ENCODE measurements at places on chromosomes 12 and 14.

DNA sequence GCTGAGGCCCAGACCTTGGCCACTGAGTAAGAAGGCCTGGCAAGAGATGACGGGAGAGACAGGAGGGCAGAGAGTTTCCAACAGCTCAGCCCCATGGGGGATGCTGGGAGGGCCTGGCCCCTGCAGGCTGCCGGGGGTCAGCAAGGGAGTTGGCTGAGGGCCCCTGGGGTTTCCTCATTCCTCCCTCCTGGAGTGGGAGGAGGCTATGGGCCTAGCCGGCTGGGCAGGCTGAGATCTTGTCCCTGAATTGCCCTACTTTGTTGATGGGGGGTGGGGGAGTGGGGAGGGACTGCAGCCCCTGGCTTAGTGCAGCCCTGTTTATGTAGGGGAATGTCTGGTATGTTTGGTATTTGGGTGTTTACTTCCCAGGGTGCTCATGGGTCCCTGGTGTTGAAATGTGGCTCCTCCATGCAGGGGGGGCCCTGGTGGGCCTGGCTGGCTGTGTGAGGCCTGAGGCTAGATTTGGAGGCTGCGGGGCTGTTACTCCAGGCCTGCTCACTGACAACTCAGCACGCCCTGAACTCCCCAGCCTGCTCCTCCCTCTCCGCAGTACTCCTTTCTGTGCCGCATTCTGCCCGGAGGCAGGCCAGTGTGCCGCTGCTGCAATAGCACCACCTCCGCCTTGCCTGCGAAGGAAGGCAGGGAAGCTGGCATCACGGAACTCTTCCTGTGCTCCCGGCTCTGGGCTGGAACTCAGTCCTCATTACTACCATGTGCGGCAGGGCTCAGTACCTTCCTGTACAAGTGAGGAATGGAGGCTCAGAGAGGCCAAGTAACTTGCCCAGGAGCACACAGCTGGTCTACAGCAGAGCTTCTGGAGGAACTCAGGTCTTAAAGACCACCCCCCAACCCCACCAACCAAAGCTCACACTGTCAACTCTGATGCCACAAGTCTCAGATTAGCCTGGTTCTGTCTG is 25.3 kb downstream of the JDP2 start:
- peak; percentile 86 for DNase-seq

DNA sequence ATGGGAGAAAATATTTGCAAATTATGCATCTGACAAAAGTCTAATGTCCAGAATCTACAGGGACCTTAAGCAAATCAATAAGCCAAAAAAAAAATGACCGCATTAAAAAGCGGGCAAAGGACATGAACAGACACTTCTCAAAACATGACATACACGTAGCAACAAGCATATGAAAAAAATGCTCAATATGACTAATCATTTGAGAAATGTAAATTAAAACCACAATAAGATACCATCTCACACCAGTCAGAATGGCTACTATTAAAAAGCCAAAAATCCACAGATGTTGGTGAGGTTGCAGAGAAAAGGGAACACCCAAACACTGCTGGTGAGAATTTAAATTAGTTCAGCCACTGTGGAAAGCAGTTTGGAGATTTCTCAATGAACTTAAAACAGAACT is 16.1 kb downstream of the PAWR start:
- no peak for DNase-seq

GRCh38 chr12:59408431-59408830 is 187.4 kb upstream of the SLC16A7 start:
- DNase-seq: no peak

GRCh38 chr14:103442288-103442687 is 57.1 kb downstream of the MARK3 start:
- DNase-seq: no peak

- no peak for DNase-seq
These were observed 603 bp upstream of the ENDOU start for GRCh38 chr12:47725893-47726292.

DNA sequence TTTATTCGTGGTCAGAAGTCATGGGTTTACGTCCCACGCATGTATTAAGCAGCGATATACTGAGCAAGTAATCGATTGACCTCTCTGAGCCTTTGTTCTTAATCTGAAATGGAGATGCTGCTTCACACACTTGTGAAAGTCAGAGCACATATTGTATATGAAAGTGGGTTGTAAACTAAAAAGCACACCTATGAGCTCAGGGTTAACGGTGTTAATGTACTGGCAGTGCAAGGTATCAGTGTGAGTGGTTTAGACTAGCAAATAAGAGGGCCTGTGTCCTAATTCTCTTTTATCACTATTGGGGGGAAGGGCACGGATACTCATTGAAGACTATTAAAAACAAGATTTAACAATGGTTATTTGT is 676 bp downstream of the MRPL42 start:
- no peak for DNase-seq

DNA sequence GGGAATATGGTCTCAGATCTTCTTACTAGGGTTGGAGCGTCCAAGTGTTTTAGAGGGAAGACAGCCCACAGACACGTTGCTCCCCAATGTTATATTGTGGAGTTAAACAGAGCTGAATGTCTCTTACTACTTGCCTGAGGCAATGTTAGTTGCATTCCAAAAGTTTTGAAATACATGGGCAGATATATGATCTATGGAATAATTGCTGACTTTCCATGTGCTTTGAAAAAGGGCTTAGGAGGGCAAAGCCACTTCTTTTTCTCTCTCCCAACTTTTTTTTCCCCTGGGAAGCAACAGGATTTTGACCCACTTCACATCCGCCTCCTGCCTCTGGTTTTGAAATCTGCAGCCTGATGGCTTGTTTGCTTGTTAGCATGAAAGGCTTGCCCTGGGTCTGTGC is 33.7 kb upstream of the PAX9 start:
- DNase-seq: no peak

GRCh38 chr14:70077720-70078119 is 111.0 kb downstream of the SLC8A3 start:
- DNase-seq: no peak

DNA sequence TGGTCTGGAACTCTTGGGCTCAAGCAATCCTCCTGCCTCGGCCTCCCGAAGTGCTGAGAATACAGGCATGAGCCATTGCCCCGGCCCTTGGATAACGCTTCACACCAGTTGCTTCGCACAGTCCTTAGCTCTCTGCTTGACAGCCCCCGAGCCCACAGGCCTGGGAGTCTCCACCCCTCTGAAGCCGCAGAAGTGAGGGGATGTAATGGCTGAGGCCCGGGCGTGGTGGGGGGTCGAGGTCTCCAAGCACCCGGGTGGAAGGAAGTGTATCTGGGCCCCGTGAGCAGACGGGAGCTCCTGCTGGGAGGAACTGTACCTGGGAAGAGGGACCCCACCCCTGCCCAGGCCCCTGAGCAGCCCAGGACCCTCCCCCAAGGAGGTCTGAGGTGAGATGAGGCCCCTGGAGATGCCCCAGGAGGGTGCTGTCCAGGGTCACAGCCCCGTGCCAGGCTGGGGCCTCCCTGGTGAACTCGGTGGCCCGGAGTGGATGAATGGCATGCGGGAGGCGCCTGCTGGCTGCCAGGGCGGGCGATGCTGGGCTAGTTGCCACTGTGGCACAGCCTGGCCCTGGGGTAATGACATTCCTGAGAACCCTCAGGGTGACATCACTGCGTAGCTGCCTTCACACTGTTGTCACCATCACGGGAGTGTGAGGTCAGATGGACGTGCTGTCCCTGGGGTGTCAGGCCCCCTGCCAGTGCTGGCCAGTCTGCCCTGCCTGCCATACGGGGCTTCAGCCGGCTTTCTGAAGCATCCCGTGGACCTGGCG is 48.9 kb downstream of the KIF26A start:
- no peak for DNase-seq

GRCh38 chr14:51293149-51293911 is 53.3 kb downstream of the TMX1 start:
- DNase-seq: no peak

DNA sequence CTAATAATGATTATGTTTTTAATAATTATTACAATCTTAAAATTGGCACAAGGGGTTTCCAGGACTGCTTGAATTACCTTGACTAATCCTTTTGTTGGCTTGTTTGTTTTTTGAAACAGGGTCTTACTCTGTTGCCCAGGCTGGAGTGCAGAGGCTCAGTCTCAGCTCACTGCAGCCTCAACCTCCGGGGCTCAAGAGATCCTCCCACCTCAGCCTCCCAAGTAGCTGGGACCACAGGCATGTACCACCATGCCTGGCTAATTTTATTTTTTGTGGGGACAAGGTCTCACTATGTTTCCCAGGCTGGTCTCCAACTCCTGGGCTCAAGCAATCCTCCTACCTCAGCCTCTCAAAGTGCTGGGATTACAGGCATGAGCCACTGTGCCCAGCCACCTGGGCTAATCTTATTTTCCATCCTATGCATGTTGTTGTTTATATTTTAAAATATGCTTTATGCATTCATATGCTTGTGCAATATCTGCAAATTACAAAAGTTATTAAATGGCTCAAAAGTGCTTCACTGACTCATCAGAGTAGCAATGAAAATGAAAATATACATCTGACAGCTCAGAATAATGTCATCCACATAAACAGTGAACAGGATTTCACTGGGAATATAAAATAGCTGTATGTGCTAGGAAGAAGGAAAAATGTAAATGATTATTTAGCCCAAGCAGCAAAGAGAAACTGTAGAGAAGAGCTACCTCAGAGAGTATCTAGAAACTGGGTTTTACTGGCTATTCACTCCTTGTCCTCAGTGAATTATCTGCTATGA is 24.8 kb upstream of the PLEKHG6 start:
- no peak for DNase-seq

DNA sequence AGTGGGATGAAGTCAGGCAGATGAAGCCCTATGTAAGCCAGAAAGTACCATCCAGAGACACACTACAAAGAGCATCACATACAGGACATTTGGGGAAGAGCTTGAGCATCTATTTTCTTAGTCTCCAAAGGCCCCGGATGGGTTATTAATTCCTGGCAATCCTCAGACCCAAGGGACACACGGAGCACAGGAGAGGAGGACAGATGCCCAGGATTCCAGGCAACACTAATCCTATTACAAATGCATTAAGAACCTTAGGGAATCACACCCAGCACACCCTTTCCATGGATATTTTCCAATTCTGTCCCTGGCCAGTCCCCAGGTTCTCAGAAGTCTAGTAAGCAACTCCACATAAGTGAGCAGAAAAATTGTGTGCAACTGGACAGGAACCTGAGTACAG is 65.9 kb downstream of the CMKLR1 start:
- DNase-seq: no peak

GRCh38 chr12:128111333-128111732 is 155.6 kb upstream of the TMEM132C start:
- no peak for DNase-seq

DNA sequence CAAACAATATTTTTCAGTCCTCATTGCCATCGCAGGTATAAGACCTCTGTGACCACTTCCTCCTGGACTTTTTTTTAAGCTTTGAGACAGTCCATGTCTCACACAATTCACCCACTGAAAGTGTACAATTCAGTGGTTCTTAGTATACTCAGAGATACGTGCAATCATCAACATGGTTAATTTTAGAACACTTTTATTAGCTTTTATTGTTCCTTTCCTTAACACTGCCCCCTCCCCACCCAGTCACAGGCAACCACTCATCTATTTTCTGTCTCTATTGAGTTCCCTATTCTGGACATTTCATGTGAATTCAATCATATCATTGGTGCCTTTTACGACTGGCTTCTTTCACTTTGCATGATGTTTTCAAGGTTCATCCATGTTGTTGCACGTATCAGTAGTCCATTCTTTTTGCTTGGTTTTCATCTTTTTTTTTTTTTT is 16.2 kb downstream of the NCKAP5L start:
- no peak for DNase-seq

DNA sequence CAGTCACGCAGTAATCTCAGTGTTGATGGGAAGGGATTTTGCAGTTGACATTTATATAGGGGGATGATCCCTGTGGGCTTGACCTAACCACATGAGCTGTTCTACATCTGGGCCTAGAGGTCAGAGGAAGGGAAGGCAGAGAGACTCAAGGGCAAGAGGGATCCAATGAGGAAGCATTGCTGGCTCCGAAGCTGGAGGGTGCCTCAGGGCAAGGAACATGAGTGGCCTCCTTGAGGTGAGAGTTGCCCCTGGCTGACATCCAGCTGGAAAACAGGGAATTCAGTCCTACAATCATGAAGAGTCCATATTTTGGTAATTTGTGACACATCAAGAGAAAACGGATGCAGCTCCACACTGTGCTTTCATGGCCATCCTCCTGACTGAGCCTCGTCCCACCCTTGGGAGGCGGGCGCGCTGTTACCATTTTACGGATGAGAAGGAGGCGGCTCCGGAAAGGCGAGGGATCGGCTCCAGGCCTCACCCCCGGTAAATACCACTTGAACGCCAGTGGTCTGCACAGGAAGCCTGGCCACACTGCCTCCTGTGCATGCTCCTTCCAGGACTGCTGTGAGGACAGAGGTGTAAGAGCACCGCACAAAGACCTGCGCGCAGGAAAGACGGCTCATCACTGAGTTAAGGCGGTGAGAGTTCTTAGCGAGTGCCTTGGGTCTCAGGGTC is 18.5 kb upstream of the FKBP4 start:
- DNase-seq: no peak

- no peak for DNase-seq
These were observed 15.0 kb upstream of the TMEM119 start for GRCh38 chr12:108612788-108613282.

- no peak for DNase-seq
These were observed 31.0 kb upstream of the CCND2 start for GRCh38 chr12:4242595-4242994.

GRCh38 chr14:89625244-89625713 is 208.2 kb upstream of the FOXN3 start:
- DNase-seq: no peak

- DNase-seq: no peak
These were observed 41.6 kb downstream of the FIGNL2 start for GRCh38 chr12:51806896-51807295.

- DNase-seq: no peak
These were observed 624.9 kb upstream of the FOXG1 start for GRCh38 chr14:28141662-28142061.

DNA sequence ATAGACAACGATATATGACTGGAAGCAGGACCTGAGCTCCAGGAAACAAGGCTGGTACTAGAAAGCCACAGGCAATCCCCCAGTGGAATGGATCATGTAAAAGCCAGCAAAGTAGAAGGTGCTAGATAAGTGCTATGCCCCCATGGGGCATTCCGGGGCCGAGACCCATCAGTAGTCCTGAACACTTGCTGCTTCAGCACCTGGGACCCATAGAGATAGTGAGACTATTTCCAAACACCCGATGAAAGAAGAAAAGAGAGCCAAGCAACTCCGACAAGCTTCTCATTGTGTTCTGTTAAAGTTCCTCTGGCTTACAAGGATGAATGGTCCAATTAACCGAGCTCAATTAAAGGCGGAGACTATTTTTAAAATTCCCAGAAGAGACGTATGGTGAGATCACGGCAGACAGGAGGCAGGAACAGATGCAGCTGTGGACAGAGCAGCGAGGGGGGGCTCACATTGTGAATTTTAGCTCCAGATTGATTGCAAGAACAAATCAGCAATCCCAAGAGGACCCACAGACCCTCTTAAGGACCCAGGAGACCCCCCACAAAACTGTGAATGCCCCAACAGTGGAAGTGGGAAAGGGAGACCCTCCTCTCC is 142.5 kb upstream of the OVCH1 start:
- no peak for DNase-seq

Measured in HepG2 (cell line).